CD4-positive, alpha-beta T cell treated with Interferon alpha-2 for 1 hour (primary cell): ENCODE measurements at places on chromosomes 6 and 20.

- no peak for DNase-seq
Observed at GRCh38 chr6:152270301-152270925, 366.7 kb downstream of the SYNE1 start.

DNA sequence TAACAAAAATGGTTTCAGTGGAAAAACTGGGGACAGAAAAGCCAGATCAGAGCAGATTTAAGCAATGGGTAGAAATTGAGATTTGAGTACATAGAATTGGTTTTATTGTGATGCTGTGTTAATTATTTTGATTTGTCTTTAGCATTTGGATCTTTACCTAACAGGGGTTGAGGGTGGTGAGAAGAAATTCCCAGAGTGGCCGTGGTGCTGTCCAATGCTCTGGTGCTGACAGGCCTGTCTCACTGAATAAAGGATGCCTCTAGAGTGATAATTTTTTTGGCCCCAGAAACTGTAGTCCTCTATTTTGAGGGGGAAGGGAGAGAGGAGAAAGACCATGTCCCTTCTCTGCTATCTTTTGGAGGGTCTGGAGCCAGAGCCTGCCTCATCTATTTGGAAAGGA lies 79.1 kb downstream of the LYRM2 start:
- DNase-seq, result no peak

DNA sequence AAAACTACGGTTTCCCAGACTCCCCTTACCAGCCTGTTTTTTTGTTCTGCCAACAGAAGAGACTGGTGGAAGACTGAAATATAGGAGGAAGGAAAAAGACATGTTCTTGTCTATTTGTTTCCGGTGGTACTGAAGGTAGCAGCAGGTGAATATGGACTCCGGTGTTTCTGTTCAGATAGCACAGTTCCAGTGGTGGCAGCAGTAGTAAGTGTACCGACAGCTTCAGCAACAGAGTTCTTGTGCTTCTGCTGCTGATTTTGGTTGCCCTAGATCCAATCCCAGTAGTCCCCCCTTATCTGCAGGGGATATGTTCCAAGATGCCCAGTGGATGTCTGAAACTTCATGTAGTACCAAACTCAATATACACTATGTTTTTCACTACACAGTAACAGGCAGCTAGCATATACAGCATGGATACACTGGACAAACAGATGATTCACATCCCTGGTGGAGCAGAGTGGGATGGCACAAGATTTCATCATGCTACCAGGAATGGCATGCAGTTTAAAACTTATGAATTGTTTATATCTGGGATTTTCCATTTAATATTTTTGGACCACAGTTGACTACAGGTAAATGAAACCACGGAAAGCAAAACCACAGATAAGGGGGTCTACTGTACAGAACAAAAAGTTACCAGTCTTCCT lies 301.8 kb downstream of the BTBD9 start:
- DNase-seq, result no peak

DNA sequence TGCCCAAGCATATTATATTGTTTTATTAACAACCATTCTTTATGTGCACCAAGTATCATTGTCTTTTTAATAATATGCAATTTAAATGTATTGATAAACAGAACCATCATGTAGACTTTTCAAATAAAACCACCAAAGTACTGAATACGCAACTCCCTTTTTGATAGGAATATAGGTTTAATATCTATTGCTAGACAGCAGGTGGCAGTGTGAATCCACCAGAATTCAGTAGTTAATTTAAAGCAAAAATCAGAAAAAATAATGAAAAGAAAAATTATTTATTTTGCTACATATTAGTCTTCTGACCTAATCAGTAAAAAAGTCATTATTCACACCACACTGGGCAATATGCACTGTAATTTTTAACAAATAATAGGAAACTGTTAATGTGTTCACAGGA lies 143.7 kb downstream of the KLHL32 start:
- DNase-seq, result no peak

- DNase-seq, result no peak
Observed at GRCh38 chr20:823574-823902, 10.0 kb upstream of the FAM110A start.

GRCh38 chr6:157599191-157599590 lies 218.2 kb downstream of the ZDHHC14 start:
- no peak for DNase-seq

DNA sequence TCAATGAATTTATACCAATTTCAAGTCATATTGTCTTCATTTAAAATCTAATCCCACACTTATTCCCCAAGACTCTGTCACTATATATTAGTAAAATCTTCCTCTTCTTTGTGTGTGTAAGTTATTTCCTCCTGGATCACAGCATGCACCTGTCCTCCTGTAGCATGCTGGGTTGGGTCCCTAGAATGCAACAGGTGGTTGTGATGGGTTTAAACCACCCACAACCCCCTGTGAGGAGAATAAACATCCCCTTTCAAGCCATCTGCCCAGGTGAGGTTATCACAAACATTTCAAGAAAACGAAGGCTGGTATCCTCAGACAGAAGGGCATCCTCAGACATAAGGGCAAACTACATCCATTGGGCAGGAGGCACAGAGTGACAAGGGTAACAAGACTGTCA lies 26.4 kb downstream of the DZANK1 start:
- DNase-seq, result no peak

GRCh38 chr20:46332373-46333160 lies 24.3 kb upstream of the CDH22 start:
- no peak for DNase-seq

GRCh38 chr6:17816921-17817611 lies 110.3 kb upstream of the NUP153 start:
- no peak for DNase-seq

- DNase-seq, result no peak
Observed at GRCh38 chr6:34338811-34339210, 53.7 kb downstream of the NUDT3 start.

DNA sequence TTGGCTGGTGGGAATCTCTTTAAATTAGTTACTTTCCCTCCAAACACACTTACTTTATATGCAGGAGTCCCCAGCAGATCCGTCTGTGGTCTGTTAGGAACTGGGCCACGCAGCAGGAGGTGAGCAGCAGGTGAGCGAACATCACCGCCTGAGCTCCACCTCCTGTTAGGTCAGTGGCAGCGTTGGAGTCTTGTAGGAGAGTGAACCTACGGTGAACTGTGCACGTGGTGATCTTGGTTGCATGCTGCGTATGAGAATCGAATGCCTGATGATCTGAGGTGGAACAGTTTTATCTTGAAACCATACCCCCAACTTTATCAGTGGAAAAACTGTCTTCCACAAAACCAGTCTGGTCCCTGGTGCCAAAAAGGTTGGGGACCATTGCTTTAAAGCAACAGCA lies 5.0 kb downstream of the SERPINB6 start:
- no peak for DNase-seq

- no peak for DNase-seq
Observed at GRCh38 chr20:16115911-16116552, 457.2 kb downstream of the KIF16B start.

DNA sequence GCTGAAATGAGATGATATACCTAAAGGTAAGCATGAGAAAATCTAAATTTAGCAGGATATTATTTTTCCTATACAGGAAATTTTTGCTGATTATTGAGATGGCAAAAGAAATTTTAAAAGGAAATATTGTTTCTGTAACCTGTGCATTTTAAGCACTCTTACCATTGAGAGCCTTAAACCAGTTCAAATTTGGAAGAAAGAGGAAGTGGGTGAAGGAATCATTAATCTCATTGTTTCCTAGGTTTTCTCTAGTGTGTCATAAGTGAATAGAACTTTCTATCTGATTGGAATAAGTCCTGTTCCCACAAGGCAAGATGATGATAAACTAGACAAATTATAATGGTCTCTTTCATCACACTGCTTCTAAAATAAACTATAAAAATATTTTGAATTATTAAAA lies 22.4 kb upstream of the FKBP1C start:
- no peak for DNase-seq

GRCh38 chr6:92109256-92109655 lies 1310.1 kb downstream of the EPHA7 start:
- no peak for DNase-seq

DNA sequence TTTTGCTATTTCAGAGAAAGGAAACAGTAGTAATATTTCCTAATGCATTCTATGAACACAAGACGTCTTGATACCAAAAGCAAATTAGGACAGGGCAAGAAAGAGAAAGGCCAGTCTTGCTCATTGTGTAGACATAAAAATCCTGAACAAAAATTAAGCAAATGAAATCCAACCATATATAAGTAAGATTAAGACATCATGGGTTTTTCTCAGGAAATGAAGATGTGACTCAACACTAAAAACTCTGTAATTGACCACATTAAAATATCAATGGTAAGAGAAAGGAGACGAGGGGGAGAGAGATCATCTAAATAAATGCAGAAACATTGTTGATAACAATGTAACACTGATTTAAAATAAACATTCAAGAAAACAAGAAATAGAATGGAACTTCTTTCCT lies 205.4 kb downstream of the SOD2 start:
- no peak for DNase-seq

- DNase-seq, result no peak
Observed at GRCh38 chr20:64003960-64004725, 23.2 kb downstream of the PRPF6 start.

DNA sequence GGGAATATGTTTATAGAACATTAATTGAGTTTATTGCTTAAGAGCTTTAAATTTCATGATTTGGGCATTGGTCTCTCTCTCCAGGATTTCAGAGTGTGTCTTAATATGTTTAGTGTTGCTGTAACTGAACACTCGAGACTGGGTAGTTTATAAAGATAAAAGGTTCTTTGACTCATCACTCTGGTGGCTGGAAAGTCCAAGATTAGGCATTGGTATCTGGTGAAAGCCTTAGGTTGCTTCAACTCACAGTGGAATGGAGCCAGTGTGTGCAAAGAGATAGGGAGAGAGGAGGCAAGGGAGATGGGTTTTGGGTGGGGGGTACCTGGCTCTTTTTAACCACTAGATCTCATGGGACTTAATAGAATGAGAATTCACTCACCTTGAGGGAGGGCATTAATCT lies 35.6 kb upstream of the DTNBP1 start:
- no peak for DNase-seq

DNA sequence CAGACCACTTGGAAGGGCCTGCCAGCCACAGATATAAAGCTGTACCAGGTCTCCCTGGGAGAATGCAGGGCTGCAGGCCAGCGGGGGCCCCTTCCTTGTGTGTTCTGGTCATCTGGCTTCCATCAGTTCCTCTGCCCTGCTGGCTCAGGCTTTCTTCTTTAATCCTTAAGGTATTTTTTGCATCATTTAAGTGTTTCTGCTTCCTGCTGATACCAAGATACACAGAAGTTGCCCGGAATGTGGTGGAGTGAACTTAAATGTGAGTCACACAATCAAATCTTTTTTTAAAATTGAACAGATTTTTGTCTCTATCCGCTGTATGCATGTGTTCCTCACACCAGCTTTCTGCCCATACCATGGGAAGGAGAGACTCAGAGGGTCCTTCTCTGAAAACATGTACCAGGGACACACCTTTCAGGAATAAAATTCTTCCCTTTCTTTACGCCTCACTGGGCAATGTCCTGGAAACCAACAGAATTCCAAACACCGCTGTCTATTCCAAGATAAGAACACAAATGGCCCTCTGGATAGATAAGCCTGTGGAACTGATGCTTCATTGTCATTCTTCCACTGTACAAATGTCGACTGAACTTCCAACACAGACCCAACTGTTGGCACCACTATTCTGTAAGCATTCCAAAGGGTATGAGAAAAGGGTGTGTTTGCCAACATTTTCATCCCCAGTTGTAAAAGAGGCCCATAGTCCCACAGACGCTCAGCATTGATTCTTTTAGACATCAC lies 206.2 kb upstream of the MYLIP start:
- no peak for DNase-seq

DNA sequence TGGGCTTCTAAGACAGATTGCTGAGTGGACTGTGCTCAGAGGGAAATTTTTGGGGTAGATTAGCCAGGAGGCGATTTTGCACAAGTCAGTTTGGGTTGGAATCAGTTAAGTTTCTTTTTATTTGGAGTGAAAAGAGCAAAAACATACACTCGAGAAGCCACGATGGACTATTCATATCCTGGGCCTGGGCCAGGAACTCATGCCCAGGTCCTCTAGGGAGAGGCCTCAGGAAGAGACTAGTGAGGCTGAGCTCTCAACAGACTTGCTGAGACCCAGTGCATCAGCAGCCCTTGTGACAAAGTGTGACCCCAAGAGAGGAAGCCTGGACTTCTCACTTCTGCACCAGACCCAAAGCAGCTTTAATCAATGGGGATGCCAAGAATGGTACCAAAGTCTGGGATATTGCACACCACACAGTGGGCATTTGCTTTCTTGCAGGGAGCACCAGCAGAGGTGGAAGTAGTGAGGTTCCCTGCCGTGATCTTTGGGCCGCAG lies 61.6 kb upstream of the MAFB start:
- DNase-seq, result no peak

DNA sequence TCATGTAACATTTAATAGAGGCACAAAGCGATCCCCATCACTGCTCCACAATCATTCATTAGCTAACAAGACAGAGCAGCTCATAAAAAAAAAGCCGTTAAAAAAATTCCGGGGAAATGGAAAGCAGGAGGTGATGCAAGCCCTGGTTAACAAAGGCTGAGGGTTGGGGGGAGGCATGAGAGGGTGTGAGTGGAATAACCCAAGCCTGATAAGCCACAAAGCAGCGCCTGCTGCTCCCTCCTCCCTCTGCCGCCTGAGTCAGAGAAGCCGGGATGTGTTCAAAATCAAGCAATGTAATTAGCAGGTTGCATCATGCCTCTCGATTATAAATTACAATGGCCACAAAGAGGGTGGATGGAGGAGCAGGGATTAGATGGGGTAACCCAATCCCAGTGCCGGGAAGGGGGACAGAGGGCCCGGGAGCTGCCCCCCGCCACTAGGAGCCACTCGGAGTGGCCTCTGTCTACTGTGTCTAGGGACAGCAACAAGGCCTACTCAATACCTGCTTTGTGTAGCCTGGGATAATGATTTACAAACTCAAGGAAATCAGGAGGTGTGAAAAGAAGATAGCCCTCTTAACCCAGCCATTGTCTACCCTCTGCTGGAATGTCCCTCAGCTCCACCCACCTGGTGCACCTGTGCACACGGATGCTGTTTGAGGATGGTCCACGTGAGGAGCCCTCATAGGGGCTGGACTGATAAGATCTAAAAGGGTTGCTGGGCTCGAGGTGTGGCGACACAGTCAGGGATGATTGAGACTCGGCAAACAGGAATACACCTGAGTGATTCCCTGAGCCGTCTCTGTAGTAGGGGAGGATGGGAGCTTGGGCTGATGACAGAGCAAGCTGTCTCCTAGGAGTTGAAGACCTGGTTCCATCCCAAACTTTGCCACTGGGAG lies 156.9 kb downstream of the VEGFA start:
- DNase-seq, result no peak

GRCh38 chr6:33787346-33787953 lies 1.5 kb downstream of the LEMD2 start:
- no peak for DNase-seq

DNA sequence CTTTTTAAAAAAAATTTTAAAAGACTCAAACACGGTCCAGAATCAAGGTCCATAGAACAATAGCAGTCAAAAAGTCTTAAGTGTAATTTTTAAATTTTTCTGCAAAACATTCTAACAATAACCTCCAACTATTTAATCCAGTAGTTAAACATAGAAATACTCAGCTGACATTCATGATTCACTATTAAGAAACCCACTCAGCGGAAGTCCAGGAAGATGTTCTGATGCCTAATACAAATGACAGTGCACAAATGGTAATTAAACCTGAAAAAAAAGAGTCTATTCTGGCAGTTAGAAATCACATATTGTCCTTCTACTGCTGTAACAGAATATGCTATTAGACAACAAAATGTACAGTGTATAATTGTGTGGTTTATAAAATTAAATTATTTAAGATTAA lies 128.2 kb upstream of the BMP5 start:
- DNase-seq, result no peak

- no peak for DNase-seq
Observed at GRCh38 chr20:4465855-4466545, 255.7 kb upstream of the PRND start.

GRCh38 chr6:83948851-83949250 lies 84.7 kb upstream of the MRAP2 start:
- no peak for DNase-seq
